Activated CD8-positive, alpha-beta memory T cell treated with anti-CD3 and anti-CD28 coated beads for 4 hours (primary cell): ENCODE measurements at places on chromosomes 4 and X.
A peak's percentile ranks its signal among the peaks of the same experiment; 100 is the strongest.

DNA sequence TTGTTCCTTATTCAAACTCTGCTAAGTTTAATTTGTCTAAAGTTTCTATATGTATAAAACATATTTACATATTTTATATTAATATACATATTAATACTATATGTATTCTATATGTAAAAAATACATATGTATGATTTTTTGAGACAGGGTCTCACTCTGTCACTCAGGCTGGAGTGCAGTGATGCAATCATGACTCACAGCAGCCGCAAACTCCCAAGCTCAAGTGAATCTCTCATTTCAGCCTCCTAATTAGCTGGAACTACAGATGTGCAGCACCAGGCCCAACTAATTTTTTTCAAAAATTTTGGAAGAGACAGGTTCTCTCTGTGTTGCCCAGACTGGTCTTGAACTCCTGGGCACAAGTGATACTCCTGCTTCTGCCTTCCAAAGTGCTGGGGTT lies 684.9 kb downstream of the TRAM1L1 start:
- DNase-seq = no peak

DNA sequence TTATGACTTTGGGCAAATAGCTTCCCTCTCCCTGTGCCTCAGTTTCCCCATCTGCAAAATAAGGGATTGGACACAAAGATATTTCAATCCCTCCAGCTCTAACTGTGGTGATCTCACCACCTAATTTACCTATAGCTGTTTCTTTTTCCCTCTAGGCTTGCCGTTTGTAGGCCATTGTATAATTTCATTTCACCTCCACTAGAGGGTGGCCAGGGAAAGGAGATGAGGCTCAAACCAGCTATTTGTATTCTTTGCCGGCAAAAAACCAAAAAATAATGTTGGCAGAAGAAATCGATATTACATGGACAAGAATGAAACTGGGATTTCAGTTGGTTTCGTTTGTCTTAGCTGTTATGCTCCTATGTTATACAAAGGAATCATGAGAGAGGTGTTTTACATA lies 36.1 kb upstream of the DOCK11 start:
- no peak for DNase-seq

DNA sequence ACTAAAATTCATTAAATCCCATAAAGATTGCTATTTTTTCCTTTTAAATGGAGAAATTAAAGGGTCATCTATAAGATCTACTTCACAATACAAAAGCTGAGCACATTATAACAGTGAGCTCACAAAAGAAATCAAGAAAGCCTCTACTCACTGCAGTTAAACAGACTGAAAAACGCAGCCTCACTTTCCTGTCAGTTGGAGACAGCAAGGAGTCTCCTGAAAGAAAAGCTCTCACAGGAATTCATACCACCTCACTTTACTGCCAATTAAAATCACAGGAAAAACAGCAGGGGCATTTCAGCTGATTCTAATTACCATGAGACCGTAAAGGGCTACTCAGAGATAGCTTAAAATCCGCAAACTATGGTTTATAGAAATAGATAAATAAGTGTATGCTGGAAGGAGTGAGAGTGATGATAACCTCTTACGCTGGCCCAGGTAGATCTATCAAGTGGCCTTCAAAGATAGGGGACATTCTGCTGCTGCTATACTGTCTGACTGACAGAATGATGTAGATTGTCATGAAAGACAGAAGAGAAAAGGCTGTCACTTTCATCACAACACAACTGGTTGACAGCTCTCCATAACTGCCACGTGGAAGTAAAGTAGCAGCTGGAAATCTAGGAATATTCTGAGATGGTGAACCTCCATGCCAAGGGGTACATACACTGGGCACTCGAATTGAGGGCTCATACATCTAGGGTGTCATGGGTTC lies 1333.7 kb upstream of the DIAPH2 start:
- DNase-seq = no peak

GRCh38 chr4:151166636-151167035 lies 67.2 kb downstream of the RPS3A start:
- no peak for DNase-seq

- DNase-seq = no peak
These were observed 47.4 kb downstream of the NOP14 start for GRCh38 chr4:2915789-2916188.

DNA sequence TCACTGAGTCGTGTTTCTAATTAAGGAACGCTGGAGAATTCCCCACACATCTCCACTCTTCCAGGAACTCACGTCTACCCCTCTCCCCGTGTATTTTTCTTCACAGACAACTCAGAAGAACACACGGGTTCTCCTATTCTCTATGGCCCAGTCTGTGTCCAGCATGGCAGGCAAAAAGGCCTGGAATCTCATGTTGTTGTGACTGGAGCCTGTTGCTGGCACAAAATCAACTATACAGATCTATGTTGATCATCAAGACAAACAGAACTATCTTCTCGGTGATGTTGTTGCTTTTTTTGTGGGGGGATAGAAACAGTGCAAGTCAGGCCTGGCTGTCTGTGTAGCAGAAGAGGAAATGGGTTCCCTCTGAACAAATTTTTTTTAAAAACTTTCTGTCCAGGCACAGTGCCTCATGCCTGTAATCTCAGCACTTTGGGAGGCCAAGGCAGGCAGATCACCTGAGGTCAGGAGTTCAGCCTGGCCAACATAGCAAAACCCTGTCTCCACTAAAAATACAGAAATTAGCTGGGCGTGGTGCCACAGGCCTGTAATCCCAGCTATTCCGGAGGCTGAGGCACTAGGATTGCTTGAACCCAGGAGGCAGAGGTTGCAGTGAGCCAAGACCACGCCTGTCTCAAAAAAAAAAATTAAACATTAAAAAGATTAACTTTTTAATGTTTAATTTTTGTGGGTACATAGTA lies 50.5 kb upstream of the CBR4 start:
- DNase-seq = no peak

DNA sequence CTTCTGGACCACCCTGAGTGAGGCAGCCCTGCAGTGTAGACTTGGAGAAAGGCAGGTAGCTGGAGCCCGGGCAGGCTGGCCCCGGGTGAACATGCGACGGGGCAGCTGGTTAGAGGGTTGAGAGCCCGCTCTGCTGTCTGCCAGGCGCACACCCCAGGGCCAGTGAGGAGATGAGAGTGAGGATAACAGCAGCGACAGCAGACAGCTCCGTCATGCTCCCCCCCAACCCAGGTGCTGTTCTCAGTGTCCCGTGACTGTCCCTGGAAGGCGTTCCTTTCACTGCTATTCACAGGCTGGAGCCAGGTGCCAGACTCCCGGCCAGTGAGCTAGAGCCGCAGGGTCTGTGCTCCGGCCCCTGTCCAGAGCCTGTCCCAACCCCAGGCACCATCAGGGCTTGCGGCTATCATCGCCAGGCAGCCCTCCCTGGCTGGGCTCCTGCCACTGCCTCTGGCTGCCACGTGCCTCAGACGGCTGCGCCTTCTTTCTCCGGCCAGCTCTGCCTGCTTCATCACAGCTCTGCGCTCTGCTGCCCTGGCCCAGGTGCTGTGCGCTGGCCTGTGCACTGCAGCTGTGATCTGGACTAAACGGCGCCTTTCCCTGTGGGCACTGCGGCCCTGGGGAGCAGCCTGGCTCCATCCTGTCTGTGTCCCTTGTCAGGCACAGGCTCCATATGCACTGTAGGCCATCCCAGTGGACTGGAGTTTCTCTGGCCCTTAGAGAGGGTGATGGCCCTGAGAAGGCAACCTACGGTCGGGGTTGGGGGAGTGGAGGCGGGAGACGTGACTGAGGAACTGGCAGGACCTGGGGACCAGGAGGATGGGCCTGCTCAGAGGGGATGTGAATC lies 19.8 kb downstream of the NSG1 start:
- DNase-seq = no peak

DNA sequence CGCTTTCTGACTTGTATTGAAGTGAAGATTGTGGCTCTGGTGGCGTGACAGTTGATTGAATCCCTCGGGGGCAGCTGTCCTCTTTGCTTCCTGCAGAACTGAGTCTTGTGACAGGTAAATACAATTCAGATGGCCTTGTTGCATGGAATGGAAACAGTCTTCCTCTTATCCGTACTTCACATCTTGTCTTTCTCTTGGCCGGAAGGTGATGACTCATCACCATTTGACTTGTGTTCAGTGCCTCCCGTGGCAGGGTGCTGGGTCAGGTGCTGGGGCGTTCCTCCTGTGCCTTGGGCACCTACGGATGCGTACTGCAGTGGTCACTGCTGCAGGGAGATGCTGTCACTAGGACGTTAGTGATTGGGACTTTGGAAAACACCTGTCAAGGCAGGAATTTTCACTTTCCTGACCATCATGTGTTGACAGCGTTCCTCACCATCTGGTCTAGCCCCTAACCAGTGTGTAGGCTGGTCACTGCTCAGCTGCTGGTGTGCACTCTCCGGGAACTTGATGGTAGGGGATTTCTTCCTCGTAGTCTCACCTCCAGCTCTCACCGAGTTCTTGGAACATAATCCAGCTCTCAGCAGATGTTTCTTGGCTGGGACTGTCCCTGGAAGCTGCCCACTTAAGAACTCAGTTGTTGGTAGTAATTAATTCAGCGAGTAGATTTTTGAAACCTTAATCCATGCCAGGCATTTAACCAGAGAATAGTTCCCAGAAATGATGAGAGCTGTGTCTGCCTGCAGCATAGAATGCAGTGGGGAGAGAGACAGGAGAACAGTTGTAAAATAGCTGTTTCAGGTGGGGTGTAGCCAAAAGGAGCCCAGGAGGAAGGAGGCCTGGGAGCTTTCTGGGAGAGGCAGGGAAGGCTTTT lies 7.2 kb downstream of the TBC1D14 start:
- peak; percentile 40 for DNase-seq

DNA sequence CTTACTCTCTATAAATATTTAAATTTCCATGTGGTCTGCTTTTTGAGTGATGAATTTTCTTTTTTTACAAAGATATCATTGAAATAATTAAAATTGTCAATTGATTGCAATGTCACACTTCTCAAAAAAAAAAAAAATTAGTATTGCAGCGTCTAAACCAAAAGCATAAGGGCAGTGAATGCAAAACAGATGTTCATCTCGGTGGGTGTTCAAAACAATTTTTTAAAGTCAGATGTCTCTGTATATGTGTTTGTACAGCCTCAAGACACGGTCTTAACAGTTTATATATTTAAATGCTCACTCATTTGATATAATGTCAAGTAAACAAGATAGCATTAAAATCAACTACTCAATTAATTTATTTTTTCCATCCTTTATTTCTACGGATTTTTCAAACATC lies 52.3 kb downstream of the PALLD start:
- DNase-seq = no peak

DNA sequence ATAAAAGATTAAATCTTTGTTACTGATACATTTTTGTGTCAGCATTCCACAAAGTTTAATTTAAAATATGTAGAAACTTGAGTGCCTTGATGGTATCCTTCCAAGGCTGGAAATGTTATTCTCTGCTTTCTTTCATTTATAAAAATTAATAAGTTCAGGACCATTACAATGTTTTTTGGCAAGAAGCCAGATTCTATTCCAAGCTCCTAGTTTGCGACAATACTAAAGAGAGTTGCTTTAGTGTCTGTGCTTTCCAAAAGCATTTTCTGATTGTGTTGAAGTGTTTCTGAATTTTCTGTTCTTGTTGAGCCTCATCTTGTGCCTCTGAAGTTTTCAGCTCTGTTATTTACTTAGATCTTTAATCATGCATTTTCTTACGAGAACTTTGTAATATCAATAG lies 516.2 kb downstream of the KCTD8 start:
- no peak for DNase-seq

GRCh38 chrX:64192673-64193072 lies 12.8 kb downstream of the AMER1 start:
- no peak for DNase-seq

GRCh38 chr4:139801895-139802294 lies 136.3 kb downstream of the MGST2 start:
- DNase-seq = no peak

DNA sequence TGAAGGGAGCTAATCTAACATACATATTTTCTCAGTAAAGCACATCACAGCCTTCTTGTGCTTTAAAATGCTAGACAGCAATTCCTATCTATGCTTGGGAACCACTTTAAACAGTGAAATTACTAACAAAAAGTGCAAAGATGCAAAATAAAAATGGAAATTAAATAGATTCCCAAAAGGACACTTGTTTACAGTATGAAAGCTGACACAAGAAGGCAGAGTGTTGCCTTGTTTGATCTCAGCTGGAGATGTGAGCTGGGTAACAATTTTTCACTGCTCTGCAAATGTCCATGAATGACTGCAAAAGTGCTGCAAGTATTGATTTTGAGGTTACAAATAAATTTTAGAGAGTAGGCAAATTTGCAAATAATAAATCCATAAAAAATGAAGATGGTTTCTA lies 22.3 kb downstream of the GRIA2 start:
- no peak for DNase-seq

DNA sequence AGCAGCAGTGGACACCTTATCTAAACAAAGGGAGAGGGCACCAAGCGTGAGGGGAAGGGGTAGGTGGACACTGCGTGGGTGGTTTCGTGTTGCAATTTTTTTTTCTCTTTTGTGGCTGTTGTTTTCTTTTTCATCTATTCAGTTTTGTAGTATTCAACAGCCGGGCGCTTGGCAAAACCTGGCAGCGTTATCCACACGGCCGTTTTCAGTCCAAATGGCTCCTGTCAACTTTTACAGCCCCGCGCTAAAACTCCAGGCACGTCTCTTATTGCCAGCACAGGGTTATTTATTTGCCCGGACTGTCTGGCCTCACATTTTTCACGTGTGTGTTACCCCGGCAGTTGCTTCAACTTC lies 192.2 kb downstream of the BCOR start:
- no peak for DNase-seq

DNA sequence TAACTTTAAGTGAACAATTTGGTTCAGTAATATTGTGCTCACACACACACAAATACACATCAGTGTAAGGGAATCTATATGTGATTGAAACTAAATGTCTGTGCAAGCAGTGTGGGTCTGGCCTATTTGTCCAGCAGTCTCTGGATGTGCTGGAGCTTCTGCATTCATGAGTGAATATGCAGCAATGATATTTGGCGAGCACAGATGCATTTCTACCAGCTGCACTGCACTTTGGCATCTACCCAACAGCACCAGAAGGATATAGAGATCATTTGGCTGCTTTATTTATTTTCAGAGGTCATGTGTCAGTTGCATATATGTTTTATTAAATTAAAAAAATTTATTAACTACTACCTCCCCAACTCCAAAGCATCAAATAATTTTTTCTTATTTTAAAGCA lies 613.4 kb upstream of the NR3C2 start:
- DNase-seq = no peak

DNA sequence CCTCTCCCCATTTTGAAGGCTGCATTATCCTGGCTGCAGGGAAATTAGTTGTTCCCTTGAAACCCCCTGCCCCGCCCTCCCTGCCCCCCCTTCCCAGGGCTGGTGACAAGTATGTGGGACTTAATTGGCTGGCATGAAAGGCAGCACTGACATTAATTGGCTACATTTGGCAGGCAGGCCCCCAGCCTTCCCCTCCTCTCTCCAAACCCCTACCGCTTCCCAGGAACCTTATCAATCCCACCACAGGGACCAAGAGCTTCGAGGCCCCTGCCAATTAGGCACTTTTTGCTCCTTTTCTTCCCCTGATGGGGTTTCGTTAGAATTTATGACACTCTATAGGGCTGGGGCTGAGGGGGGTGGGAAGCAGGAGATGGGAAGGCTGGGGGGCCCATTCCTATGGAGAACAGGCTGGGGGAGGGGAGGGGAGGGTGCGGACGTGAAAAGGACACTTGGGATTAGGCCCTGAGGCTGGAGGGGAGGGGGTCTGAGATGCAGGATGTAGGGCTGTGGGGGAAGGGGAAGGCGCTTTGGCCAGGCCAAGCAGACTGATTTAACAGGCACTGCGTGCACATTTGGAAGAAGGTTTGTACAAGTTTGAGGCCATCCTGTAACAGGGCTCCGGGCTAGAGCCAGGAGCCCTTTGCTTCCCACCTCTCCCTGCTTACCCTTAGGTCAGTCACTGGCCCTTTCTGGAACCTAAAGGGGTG lies 52.2 kb downstream of the EFNB1 start:
- no peak for DNase-seq
